ENCODE measurements at places on chromosomes 6 and 20.

GRCh38 chr6:34015586-34015985, 130.3 kb downstream of the GRM4 start:
- no peak for DNase-seq

DNA sequence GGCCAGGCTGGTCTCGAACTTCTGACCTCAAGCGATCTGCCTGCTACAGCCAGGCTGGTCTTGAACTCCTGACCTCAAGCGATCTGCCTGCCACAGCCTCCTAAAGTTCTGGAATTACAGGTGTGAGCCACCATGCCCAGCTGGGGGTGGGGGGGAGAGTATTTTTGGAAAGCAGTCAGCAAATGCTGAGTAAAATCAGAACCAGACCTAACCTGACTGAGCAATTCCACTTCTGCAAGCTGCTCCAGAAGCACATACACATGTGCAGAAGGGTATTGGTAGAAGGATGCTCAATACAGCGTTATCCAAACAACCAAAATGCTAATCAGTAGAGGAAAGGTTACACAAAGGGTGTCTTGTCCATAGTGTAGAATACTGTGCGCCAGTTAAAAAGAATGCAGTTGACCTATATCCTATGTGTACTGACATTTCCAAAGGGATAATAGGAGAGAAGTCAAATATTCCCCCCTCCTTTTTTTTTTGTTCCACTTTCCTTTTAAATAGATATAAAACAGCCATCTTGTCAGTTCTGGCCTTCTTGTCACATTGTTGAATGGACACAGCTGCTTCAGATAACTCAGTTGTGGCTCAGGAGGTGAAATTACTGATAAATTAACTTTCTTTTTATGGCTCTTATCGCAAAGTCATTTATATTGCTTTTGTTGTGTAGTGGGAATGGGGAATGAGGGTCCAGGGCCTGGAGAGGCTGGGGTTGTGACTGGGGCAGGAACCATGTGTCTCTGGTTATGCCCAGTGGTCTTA, 74.6 kb downstream of the DTD1 start:
- no peak for DNase-seq

- no peak for DNase-seq
Measured at GRCh38 chr20:10271494-10272219, 53.0 kb downstream of the SNAP25 start.

DNA sequence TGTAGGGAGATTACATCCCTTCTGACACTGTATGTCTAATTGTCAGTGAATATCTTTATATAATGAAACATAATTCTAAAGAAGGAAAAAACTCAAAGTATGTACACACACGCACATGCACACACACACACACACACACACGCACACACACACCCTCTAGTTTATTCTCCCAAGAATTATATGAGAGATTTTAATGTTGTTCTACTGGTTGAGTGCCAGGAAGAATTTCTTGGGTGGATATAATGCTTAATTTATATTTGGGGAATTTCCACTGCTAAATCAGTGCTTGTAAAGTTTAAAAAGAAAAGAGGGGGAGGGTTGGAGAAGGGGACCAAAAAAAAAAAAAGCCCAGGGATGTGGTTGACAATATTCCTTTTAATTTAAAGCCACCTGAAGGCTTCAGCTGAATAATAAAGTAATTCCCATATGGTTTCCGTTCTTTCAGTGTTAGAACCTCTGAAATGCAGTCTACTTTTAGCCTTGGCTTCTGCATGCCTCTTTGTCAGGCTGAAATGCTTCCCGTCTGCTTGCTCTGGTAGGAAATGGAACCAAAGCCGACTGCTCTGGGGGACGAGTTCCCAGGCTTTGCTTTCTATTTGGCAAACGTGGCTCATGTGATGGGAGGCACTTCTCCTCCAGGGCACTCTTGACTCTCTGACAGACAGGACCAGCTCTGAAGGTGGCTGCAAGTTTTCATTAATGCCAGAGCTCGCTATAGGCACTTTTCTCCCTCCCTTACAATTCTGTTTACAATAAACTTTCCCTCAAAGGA, 225.4 kb downstream of the PRL start:
- no peak for DNase-seq

DNA sequence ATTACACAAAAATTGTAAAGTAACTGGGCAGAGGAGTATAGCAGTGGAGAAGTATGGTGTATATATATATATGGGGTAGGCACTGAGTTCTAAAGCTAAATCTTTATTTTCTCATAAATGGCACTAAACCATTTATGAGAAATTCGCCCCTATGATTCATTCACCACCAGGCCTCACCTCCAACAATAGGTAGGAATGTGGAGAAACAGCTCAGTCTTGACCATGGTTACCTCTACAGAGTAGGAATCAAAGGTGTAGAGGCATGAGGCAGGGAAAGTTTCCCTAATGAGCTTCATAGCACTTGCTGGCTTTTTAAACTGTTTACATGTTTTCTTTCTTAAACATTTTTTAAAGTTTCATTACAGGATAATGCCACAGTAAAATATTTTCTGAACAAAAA, 36.9 kb upstream of the SUMO4 start:
- DNase-seq, result no peak

- DNase-seq, result no peak
Measured at GRCh38 chr20:61288331-61288784, 36.3 kb downstream of the CDH4 start.

GRCh38 chr6:145929037-145929633, 35.0 kb downstream of the SHPRH start:
- no peak for DNase-seq

DNA sequence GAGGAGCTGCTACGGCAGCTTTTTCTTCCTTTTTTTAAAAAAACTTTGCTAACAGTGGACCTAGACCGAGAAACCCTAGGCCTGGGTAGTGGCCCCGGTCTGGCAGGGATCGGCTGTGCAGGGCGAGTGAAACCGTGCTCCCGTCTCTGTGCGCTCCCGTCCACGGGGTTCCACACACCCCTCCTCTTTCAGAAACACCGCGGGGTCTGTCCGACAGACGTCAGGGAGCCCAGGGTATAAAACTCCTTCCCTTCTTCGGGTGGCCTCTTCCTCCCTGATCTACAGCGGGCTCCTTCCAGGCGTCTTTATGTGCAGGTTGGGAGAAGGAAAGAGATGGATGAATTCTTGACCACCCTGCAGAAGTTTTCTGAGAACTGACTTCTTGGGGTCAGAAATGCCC, 27.1 kb upstream of the SMOC2 start:
- no peak for DNase-seq

DNA sequence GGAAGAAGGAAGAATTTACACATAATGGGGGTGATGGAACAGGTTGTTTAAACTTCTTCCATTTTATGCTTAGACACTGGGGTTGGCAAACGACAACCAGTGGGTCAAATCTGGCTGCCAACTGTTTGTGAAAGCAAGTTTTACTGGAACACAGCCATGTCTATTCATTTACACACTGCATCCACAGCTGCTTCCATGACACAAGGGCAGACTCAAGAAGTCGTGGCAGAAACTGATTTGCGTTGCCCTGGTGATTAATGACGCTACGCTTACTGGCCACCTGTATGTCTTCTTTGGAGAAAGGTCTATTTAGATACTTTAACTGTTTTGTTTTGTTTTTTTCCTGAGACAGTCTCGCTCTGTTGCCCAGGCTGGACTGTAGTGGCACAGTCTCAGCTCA, 19.0 kb downstream of the CTCFL start:
- DNase-seq, result no peak

GRCh38 chr6:9103876-9104521, 668.7 kb upstream of the SLC35B3 start:
- no peak for DNase-seq

- DNase-seq, result no peak
Measured at GRCh38 chr6:31977816-31978431, 3.9 kb upstream of the C4A start.

DNA sequence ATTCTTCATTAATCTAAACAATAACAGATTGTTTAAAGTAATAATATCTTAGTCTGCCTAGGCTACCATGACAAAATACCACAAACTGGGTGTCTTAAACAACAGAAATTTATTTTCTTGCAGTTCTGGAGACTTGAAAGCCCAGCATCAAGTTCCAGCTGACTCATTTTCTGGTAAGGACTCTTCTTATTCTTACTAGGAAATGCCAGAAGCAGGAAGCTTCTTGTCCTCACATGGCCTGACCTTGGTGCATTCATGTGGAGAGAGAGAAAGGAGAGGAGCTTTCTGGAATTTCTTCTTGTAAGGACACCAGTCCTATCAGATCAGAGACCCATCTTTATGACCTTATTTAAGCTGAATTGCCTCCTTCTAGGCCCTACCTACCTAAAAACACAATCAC, 110.5 kb downstream of the ANKRD60 start:
- no peak for DNase-seq

GRCh38 chr6:77463308-77463860, at the start of gene HTR1B:
Gene HTR1B (minus strand): TSS chr6:77463491. CDS start chr6:77463403, 88 bp downstream.
- no peak for DNase-seq

DNA sequence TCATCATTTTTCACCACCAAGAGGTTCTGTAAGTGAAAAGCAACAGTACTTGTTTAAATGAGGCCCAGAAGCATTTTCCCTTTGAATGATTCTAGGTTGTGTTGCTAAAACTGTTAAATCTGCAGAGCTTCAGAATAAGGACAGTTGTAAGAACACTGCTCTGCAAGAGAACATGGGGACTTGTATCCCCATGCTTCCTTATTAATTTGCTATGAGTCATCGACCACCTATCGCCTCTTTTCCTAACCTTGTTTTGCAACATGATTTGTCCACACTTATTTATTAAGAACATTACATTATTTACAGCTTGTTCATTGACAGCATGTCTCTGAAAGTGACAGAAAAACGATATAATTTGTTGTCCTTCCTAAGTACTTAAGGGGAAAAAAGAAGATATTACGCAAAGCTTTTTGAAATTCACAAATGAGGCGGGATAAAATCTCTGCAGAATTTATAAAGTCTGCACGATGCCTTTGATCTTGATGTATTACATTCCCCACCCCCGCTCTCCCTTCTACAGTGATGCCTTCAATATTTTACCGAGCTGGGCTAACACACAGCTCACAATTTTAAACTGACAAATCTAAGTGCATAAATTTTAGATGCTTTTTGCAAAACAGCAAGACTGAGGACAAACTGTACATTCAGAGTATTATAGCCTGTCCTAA, 220.0 kb upstream of the SPTLC3 start:
- DNase-seq, result no peak

DNA sequence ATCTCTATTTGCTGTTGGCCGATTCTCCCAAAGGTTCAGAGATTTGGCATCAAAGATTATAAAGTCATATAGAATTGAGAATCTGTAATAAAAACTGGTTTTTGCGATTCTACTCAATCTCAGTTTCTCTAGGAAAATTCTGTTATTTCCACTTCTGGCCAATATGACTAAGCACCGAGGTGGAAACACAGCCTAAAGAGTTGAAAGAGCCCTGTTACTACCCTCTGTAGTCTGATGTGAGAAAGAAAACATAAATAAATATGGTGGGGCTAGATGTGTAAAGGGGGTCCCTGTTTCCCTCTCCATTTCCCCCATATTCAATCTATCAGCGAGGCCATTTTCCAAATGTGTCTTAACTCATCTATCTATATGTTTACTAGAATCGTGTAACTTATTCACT, 83.4 kb downstream of the PRDM1 start:
- DNase-seq, result no peak

GRCh38 chr6:121619987-121620740, 184.7 kb downstream of the GJA1 start:
- no peak for DNase-seq

DNA sequence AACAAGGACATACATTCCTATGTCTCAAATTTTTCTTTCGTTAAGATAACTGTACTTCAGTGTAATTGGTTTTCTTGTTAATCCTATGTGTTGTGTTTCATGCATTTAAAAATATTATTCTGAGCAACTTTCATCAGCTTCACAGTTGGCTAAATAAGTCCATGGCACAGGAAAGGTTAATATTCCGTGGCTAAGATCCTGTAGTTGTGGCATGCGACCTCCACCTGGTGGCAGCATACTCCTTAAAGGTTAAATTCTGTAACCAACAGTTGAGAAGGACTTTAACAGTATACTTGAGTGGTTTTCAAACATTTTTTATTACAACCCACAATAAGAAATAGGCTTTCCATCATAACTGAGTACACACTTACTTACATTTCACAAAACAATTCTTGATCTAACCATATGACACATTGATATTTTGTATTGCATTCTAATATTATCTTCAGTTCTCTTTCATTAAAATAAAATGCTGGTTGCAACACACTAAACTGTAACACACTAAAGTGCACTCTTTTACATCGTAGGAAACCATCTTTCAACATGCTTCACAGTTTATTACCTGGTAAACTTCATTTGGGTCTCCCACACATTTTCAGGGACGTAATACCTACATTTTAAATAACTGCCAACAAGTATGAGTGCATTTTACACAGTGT, 118.3 kb downstream of the SLX4IP start:
- DNase-seq, result peak; percentile 64

DNA sequence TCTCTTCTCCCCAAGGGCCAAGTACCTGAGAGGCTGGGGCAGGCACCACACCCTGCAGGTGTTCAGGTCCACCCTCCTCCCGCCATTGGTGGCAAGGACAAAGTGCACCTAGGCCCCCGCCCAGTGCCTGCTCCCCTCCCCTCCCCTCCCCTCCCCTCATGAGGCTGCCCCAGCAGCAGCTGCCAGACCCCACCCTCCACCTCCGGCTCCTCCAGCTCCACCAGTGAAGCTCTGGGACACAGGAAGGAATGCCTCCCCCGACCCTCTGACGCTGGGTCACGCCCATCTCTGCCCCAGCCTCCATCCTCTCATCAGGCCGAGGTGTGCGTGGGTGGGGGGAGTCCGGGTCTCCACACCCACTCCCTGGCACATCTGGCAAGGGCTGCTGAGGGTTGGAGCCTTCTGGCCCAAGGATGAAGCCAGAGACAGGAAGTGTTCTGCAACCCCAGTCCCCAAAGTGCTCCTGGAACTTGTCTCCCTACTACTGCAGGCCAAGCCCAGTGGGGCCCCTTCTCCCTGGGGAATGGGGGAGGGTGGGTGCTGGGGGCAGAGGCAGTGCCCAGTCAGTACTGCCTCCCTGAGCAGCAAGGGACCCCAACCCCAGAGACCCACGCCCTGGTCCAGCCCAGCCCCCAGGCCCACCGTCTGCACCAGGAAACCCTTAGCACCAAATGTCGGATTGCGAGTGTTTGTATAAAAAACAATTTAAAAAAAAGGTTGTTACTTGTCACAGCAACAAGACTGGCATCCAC, 1.6 kb upstream of the UCKL1 start:
- no peak for DNase-seq

DNA sequence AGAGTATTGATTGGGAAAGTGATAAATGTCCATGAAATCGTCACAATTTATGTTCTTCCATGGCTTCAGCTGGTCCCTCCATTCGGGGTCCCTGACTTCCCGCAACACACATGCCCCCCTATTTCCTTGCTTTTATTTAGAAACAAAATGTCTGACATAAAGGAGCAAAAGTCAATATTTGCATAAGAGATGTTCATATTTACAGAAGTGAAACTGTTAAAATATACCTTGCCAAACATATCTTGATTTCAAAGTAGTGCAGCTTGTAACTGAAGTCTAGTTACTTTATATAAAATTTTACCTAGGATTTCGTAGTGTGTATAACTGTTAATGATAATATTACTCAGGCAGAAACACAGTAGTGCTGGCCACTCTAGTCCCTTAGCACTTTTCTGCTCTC, 548.9 kb upstream of the ADGRB3 start:
- DNase-seq, result no peak

- no peak for DNase-seq
Measured at GRCh38 chr6:50337532-50338122, 287.9 kb upstream of the DEFB112 start.

All from ureter (tissue), 1 donor.